ENCODE measurements at places on chromosomes 2 and 18. TPM values are rescaled to one million over a fixed set of nuclear protein-coding genes. Genes with fewer than 3 reads are reported as not detected.

Gene TEKT4
- not detected for polyA plus RNA-seq

Gene ZEB2
- polyA plus RNA-seq, result 17.6 TPM

Gene ALLC
- polyA plus RNA-seq, result not detected

Gene ANKRD29
- 4.2 TPM for polyA plus RNA-seq

- DNase-seq, result no peak
These were observed 245.8 kb downstream of the TMX3 start for GRCh38 chr18:68469049-68469625.

- no peak for DNase-seq
These were observed 130.3 kb upstream of the GLI2 start for GRCh38 chr2:120605231-120605935.

DNA sequence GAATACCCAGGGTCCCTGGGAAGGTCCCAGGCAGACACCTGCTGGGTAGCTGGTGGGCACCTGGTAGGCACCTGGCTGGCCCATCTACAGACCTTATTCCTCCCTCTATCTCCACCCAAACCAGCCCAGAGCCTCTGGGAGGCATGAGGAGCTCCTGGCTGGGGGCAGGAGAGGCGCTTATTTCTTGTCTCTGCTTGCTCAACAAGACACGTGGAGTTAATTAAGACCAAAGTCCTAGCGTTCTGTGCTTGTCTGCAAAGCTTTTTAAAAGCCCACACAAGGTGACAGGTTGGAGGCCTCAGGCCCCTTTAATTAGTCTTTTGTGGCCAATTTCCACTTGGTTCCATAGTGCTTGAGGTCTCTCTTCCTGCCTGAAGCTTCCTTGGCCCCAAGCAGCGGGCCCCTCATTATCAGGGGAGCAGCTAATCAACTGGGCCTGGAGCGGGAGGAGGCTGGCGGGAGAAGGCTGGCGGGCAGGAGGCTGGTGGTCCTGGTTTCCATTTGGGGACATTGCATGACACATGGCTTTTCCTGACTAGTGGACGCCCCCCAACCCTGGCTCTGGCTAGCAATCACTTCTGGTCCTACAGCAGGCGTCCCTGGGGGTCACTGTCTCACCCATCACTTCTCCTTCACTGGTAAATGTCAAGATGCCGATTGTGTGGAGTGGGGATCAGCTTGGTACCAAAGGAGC is 65.4 kb upstream of the HDAC4 start:
- peak; percentile 53 for DNase-seq

DNA sequence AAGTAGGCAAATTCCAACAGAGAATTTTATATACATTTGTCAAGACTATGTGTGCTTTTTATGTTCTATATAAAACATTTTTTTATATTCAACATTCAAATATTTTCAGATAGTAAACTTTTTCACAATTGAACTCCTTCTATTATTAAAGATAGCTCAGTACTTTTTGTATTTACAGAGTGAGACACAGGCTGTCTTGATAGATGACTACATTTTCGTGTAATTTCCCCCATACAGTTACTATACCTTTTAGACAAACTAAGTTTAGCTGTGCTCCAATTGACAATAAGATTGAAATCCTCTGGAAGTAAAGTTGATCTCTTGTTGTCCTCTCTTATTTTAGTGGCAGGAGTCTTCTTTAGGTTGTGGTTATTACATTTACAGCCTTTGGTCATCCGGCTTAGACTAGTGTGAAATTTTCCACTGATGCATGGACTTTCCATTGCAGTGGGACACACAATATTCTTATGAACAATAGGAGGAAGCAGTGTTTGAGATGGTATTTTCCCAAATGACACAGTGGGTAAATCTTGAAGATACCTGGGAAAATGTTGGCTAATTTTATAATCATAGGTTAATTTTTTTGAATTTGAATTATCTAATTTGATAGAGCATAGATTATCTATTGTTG is 21.0 kb downstream of the ZSWIM2 start:
- no peak for DNase-seq

DNA sequence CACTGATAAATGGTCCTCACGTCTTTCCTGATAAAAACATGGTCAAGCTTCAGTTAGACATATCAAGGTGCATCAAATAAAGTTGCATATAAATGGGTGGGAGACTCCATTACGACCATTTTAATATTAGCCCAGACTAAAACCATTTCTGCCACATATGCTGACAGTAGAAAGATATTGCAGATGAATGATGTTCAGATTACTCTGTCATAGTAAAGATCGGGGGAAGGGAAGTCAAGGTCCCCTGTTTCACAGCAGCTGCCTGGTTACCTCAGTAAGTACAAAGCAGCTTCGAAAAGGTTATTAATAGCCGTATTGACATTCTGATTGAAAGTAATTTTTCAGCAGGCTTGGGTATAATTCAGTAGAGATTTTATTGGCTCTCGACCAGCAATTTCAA is 927.7 kb upstream of the CDH2 start:
- DNase-seq, result no peak

DNA sequence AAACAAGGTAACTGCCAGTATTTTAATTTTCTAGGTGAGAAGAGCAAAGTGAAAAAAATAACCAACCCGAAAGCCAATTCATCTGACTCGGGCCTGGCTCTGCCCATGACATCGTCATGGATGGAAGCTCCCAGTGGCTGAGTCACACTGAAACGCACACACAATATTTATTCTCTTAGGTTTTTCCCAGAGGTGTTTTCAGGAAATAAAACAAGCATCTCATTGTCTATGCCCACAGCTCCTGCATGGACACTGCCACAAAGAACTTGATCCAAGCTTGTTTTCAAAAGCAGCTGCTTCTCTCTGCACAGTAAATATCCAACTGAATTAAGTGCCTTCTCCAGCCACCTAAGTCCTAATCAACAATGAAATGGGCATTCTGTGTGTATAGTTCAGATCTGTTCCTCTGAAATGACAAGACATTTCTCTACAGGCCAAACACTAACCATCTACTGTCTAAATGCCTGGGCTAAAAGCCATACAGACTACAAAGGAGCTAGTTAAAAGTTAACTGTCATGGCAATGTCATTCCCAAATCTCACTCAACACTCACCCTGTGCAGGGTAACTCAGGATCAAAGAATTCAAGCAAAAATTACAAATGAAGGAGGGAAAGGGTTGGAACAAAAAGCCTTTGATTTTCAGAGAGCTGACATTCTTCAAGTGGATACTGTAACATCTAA is 62.9 kb downstream of the RPL31 start:
- no peak for DNase-seq

DNA sequence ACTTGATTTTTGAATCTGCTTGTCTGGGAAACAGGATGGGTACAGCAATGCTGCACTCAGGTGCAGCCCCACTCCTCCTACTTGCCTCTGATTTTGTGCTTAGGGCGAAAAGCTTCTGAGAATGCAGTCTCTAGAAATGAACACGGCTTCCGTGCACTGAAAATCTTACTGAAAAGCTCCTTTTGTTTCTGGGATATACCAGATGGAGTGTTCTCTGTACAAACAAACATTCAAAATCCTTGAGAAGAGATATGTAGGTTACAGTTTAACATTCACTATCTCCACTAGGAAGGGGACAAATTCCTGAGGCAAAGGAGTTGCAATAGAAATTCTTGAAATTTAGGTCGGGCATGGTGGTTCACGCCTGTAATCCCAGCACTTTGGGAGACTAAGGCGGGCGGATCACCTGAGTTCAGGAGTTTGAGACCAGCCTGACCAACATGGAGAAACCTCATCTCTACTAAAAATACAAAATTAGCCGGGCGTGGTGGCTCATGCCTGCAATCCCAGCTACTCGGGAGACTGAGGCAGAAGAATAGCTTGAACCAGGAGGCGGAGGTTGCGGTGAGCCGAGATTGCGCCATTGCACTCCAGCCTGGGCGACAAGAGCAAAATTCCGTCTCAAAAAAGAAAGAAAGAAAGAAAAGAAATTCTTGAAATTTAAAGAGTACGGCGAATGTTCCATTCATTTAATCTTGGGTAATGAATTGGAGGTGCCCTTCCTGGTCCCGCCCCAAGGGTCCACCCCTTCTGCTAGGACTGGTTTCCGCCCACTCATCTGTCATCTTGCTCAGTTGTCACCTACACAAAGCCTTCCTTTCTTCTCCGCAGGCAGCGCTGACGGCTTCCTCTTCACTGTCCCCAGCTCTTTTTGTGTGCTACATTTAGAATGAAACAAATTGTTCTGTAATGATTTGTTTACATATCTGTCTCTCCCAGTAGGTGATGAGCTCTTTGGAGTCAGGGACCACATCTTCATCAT is 92.4 kb downstream of the SOCS6 start:
- DNase-seq, result no peak
